ENCODE measurements at places on chromosomes 3 and 15.

GRCh38 chr3:163601426-163601825, 1476.9 kb downstream of the SI start:
- no peak for DNase-seq

DNA sequence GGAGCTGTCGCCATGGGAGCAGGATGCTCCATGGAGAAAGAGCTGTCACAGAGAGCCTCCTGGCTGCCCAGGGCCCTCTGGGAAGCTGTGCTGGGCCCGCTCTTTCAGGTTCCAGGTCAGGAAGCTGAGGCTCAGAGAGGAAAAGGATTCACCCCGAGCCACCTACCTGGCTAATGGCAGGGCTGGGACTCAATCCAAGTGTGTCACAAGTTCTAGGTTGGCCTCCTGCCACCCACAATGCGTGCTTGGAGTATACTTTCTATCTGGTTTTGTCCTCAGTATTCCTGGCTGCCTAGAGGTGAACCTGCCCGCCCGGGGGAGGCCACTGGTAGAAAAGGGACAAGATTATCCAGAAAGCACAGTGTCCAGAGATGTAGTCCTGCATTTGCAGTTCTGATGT, 23.6 kb downstream of the FAH start:
- DNase-seq: no peak

DNA sequence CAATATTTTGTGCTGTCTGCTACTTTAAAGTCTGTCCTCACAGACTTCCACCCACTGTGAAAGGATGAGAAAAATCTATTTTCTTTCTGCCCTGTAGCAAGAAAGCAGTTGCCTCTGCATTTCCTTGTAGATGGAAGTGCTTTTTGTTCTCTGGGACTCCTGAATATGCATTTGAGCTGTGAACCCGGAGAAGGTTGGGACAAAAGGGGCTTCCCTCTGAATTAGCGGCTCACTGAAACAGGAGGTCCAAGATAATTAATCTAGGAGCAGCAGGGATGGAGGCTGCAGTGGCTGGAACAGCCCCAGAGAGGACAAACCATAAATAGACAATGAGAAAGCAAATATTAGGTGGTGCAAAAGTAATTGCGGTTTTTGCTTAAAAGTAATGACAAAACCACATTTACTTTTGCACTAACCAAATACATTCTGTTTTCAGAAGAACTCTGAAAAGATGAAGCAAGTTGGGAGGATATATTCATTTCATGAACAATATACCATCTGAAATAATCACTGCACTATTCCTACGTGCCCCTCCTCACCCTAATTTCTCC, 143.4 kb upstream of the KBTBD8 start:
- DNase-seq: no peak

GRCh38 chr3:9403463-9403862, 6.0 kb downstream of the SETD5 start:
- no peak for DNase-seq

GRCh38 chr3:36399933-36400332, 19.6 kb downstream of the STAC start:
- DNase-seq: no peak

- no peak for DNase-seq
Measured at GRCh38 chr15:91465696-91466095, 365.6 kb downstream of the SV2B start.

GRCh38 chr3:121989943-121990342, 32.1 kb downstream of the ILDR1 start:
- DNase-seq: no peak

Data from SIG-M5 (cell line).